Parietal lobe (tissue), 2 donors: ENCODE measurements at places on chromosomes 11 and 22. TPM values are rescaled to one million over a fixed set of nuclear protein-coding genes. Genes with fewer than 3 reads are reported as not detected.

The RAB39A gene
- 33.2 TPM for total RNA-seq

The OR5B21 gene
- not detected for total RNA-seq

The OR52K2 gene
- total RNA-seq, result not detected

The SLC37A2 gene
- 1.9 TPM for total RNA-seq

The SCN4B gene
- 9.1 TPM for total RNA-seq

The APOBEC3B gene
- not detected for total RNA-seq

The CECR2 gene
- total RNA-seq, result 13.5 TPM

The CTSF gene
- 47.9 TPM for total RNA-seq

The SLC17A6 gene
- 17.2 TPM for total RNA-seq

The APLNR gene
- 6.9 TPM for total RNA-seq

The PATE4 gene
- total RNA-seq, result not detected

The OVCH2 gene
- total RNA-seq, result not detected

The DDX10 gene
- total RNA-seq, result 24.4 TPM

The MUC6 gene
- total RNA-seq, result not detected

The OAF gene
- 1.9 TPM for total RNA-seq

The BATF2 gene
- total RNA-seq, result not detected

The NXPE2 gene
- 0.94 TPM for total RNA-seq

The DDTL gene
- total RNA-seq, result 2.5 TPM

The IRAG1 gene
- total RNA-seq, result 0.63 TPM

The CARNS1 gene
- total RNA-seq, result 0.31 TPM
